ENCODE measurements at places on chromosomes 12 and 14. TPM values are rescaled to one million over a fixed set of nuclear protein-coding genes. Genes with fewer than 3 reads are reported as not detected.

Gene PTPRQ
- total RNA-seq: 1.1 TPM

Gene CMA1
- not detected for total RNA-seq

Gene SLCO1B1
- not detected for total RNA-seq

- no peaks in the 10 kb centered on the region for H3K27me3 ChIP-seq
- H3K36me3 ChIP-seq: no peaks in the 10 kb centered on the region
- DNase-seq: no peak
- 0 out of 2 replicates have a peak overlapping the region, but pooled peaks have one; percentile 2 for H3K27ac ChIP-seq
- H3K4me3 ChIP-seq: no peak overlapping the region
Measured at GRCh38 chr12:1044199-1044598, 53.2 kb downstream of the ERC1 start.

DNA sequence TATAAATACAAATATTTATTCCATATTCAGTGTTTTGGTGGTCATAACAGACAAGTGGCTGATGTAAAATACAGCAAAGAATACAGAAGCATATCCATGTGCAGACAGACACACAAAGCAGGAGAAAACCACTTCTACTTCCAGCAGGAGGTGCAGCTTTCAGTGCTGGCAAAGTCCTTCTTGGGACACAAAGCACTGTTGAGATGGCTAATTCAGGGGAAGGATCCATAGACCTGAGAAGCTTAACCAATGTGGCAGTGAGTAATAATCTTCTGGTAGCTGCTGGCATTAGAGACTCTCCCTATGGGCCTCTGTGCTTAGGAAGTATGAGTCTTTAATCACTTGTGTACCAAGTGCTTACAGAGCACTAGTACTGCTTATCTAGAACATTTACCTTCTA, 26.8 kb downstream of the AMN1 start:
- H3K4me3 ChIP-seq: no peak overlapping the region
- no peak overlapping the region for H3K27ac ChIP-seq
- no peaks in the 10 kb centered on the region for H3K36me3 ChIP-seq

DNA sequence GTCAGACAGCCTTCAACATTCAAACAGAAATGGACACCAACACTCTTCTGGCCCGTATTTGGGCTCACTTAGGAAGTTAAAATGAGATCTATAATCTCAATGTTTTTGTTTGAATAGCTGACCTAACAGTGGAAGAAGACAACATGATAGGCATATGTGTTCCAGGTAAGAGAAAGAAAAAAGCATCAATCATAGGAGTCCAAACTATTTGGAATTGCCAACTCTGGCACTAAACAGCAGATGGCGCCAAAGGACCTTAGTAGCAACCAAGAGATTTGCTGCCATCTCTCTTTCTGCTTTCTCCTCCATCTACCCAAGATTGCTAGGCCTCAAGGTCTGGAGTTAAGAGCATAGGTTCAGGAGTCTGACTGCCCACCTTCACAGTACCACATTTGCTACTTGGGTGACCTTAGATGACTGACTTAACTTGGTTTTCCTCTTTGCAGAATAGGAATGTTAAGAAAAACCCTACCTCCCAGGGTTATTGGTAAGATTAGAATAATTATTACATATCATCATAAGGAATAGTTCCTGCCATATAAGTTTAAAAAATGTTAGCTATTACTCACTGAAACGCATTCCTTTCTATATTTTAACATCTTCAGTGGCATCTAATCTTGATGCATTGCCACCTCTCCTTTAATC, 30.2 kb downstream of the PEX5 start:
- no peaks in the 10 kb centered on the region for H3K36me3 ChIP-seq
- H3K27me3 ChIP-seq: no peaks in the 10 kb centered on the region
- no peak overlapping the region for H3K4me3 ChIP-seq
- H3K4me1 ChIP-seq: no peaks in the 10 kb centered on the region
- DNase-seq: peak; percentile 47

DNA sequence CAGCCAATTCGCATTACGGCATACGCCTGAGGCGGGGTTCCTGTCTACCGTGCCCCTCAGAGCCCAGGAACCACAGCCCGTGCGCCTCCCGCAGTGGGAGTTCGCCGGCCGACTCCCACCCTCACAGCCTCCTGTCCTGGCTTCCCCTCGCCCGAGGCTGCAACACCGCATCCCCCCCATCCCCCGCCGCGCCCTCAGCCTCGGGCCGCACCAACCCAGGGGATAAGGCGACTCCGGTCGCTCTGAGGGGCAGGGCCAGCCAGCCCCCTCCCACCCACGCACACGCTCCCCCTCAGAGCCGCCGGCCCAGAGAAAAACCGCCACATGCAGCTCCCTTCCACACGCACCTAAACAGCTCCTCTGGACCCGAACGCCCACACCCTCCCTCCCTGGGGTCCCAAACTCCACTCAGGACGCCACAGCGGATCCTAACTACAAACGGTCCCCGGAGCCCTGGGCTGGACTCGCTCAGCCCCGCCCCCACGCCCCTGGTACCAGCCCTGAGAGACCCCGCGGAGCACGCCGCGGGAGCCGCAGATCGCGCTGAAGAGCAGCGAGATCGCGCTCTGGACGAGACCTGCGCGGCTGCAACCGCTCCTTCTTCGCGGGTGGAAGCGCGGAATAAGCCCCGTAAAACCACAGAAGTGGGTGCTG, at the start of gene C14orf39:
C14orf39 (minus strand) TSS at position 466 of the 654 bp plus-strand sequence. CDS start 985 bp downstream, outside the sequence.
- no peaks in the 10 kb centered on the region for H3K36me3 ChIP-seq
- H3K27me3 ChIP-seq: peaks cover 39% of the 10 kb centered on the region
- H3K27ac ChIP-seq: no peak within 1 kb of the TSS
- peak within 1 kb of the TSS; percentile 32 for H3K4me3 ChIP-seq
- DNase-seq: no peak

DNA sequence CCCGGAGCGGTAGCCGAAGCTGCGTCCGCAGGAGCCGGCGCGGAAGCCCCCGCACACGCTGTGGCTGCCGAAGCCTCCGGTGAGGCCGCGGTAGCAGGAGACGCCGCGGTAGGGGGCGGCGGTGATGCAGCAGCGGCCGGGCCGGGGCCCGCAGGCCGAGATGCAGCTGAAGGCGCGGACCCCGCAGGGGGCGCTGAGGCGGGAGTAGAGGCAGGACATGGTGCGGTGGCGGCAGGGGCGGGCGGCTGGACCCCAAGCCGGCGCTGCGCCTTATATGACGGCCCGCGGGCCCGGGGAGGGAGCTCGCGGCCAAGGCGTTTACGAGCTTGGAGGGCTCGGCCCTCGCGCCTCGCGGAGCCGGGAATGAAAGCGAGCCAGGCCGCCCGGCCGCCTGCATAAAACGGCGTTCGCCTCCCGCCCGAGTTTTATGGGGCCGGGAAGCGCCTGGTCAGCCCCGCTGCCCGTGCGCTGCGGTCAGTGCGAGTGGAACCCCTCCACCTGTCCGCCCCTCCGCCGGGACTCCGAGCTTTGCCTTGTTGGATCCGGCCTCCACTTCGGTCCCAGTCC, 16.0 kb upstream of the KRT86 start:
- DNase-seq: no peak
- no peaks in the 10 kb centered on the region for H3K27me3 ChIP-seq
- H3K4me1 ChIP-seq: peaks cover 29% of the 10 kb centered on the region
- H3K36me3 ChIP-seq: no peaks in the 10 kb centered on the region

- H3K4me1 ChIP-seq: no peaks in the 10 kb centered on the region
- H3K4me3 ChIP-seq: no peak overlapping the region
- no peak overlapping the region for H3K27ac ChIP-seq
- H3K36me3 ChIP-seq: no peaks in the 10 kb centered on the region
Measured at GRCh38 chr14:95663226-95663797, 22.9 kb upstream of the TCL1B start.

DNA sequence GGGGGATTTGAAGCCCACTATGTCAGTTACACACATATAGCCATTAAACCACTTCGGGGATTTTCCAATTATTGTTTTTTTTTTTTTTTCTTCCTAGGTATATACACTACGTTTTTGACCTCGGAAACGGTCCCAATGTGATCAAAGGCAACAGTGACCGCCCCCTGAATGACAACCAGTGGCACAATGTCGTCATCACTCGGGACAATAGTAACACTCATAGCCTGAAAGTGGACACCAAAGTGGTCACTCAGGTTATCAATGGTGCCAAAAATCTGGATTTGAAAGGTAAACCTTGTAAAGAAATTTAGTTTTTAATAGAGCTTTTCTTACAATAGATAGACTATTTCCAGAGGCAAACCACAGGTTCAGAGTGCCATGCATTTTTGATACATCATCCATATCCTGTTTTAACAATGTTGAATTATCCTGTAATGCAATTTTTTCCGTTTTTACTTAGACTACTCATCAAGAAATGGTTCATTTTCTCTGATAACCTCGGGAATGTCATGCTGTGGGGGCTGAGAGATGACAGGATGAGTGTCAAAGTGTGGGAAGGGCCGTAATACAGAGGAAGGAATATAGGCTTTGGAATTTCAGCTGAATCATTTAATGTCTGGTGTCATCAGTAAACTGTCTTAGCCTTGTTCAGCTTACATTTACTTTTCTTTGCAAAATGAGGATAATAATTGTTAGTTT, 797.1 kb downstream of the NRXN3 start:
- H3K27ac ChIP-seq: no peak overlapping the region
- DNase-seq: no peak
- H3K36me3 ChIP-seq: no peaks in the 10 kb centered on the region
- no peaks in the 10 kb centered on the region for H3K27me3 ChIP-seq

DNA sequence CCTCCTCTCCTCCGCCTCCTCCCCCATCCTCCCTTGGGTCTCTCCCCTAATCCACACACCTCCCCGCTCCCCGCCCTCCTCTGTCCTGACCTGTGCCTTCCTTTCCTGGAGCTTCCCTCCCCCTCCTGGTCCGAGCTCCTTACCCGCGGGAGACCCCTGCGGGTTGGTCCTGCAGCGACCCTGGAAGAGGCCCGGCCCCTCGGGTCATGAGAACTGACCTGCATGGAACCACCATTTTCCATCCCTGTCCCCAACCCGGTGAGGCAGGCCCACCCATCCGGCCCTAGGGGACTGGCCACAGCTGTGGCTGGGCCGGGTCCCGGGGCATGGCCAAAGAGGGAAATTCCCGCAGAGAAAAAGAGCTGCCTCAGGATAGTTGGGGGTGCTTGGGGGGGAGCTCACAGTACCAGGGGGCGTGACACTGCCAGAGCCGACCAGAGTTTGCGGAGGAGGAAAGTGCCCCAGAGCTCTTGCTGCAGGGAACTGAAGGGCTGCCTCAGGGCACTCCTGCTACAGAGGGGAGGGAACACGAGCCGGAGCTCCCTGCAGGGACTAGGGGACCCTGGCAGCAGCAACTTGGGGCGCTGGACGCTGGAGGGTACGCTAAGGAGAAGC, 613 bp downstream of the ARHGEF40 start:
- H3K4me1 ChIP-seq: peaks cover 29% of the 10 kb centered on the region
- H3K36me3 ChIP-seq: peaks cover 39% of the 10 kb centered on the region
- H3K27ac ChIP-seq: peak overlapping the region; percentile 78
- DNase-seq: peak; percentile 69
- no peaks in the 10 kb centered on the region for H3K27me3 ChIP-seq

- H3K4me1 ChIP-seq: peaks cover 13% of the 10 kb centered on the region
- DNase-seq: no peak
- H3K4me3 ChIP-seq: no peak overlapping the region
Measured at GRCh38 chr14:104820669-104821228, 19.8 kb downstream of the ZBTB42 start.

GRCh38 chr12:132437943-132438700, 51.8 kb upstream of the FBRSL1 start:
- no peaks in the 10 kb centered on the region for H3K27me3 ChIP-seq
- no peaks in the 10 kb centered on the region for H3K36me3 ChIP-seq
- H3K4me1 ChIP-seq: no peaks in the 10 kb centered on the region

GRCh38 chr14:63228217-63228616, 24.0 kb downstream of the RHOJ start:
- no peak for DNase-seq
- no peak overlapping the region for H3K4me3 ChIP-seq
- no peaks in the 10 kb centered on the region for H3K36me3 ChIP-seq
- no peak overlapping the region for H3K27ac ChIP-seq
- no peaks in the 10 kb centered on the region for H3K4me1 ChIP-seq

DNA sequence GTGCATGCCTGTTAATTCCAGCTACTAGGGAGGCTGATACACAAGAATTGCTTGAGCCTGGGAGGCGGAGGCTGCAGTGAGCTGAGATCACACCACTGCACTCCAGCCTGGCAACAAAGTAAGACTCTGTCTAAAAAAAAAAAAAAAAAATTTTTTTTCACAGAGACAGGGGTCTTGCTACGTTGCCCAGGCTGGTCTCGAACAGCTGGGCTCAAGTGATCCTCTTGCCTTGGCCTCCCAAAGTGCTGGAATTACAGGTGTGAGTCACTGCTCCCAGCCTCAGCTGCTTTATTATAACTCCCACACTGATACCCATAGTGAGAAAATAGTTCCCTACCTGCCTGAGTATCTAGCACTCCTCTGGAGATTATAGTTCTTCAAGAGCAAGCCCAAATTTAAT, 11.2 kb downstream of the HAUS4 start:
- no peak overlapping the region for H3K4me3 ChIP-seq
- no peak overlapping the region for H3K27ac ChIP-seq
- H3K4me1 ChIP-seq: no peaks in the 10 kb centered on the region
- H3K36me3 ChIP-seq: peaks cover 29% of the 10 kb centered on the region
- no peak for DNase-seq
- no peaks in the 10 kb centered on the region for H3K27me3 ChIP-seq

DNA sequence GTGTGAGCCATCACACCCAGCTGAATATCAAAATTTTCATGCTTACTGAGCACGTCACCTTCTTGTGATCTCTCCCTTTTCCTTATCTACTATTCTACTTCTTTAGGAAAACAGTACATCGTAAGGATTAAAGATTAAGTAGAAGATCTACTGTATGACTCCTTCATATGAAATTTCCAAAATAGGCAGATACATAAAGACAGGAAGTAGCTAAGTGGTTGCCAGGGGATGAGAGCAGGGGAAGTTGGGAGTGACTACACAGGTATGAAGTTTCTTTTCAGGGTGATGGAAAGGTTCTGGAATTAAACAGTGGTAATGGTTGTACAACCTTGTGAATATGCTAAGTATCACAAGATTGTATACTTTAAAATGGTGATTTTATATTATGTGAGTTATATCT, 36.5 kb upstream of the CERS5 start:
- H3K4me3 ChIP-seq: no peak overlapping the region
- no peak for DNase-seq
- no peaks in the 10 kb centered on the region for H3K27me3 ChIP-seq
